ENCODE measurements at places on chromosomes 2 and 18. TPM values are rescaled to one million over a fixed set of nuclear protein-coding genes. Genes with fewer than 3 reads are reported as not detected.
A peak's percentile ranks its signal among the peaks of the same experiment; 100 is the strongest.

DNA sequence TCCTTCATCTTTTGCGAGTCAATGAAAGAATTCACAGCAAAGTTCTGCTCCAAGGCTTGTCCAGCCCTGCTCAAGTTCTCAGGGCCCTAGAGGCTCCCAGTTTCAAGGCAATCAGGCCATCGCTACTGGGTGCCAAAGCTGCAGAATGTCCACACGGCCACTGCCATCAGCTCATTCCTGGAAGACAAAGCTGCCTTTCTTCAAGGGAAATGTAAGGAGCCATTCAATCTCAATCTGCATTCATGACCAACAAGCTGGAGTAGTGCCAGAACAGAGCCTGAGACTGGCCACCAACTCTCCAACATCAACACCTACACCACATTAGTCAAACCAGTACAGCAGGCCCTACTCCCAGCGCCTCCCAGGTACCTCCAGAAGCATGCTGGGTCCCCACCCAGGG is 202.2 kb downstream of the TCF4 start:
- no peak for DNase-seq

DNA sequence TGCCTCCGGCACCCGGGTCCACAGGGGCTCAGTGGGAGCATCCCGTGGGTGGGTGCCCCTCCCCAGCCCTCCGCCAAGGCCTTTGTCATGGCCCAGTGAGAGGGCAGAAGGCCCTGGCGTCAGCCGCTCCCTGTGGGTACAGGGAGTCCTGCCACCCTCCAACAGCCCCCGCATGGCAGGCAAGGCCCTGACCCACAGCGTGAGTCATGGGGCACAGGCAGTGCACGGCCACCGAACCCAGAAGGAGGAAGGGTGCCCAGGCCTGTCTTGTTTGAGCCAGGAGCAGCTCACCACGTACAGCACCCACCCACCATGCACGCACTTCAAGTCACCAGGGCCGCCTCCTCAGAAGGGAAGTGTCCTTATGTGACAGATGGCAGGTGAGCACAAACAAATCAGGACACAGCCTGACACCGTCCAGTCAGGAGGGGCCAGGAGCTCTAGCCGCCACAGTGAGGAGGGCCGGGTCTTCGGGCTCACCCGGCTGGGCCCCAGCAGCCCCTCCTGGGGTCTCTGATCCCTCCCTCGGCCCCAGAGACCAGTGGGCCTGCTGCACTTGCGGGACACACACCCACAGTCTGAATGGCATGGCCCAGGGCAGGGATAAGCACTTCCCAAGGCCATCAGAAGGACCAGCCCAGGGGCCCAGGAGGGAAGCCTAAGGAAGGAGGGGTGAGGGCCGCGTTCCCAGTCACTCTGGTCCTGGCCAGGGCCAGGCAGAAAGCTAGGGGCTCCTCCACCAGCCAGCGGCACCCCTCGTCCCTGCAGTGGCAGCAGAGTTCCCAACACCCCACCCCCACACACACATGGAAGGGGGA is 25.8 kb downstream of the BIN1 start:
- DNase-seq: peak; percentile 58

GRCh38 chr2:41241325-41242000 is 789.6 kb upstream of the SLC8A1 start:
- DNase-seq: no peak

DNA sequence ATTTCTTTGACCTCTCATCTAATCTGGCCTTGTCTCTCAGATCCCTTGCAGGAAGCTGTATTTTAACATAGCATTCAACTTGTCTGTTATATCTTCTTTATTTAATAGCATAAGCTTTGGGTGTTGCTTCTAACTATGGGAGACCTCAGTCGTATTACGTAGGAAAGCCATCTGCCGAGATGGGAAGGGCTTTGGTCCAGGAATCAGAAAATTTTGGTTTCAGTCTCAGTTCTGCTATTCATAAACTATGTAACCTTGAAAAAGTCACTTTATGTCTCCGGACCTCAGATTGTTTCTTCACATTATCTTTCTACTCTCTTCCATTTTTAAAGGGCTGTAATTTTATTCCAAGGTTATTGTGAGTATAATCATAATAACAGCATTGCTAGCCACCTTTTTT is 297.7 kb downstream of the SATB2 start:
- DNase-seq: no peak

Gene PDCL3
- 45.3 TPM for total RNA-seq

GRCh38 chr18:79774111-79774510 is 23.6 kb upstream of the KCNG2 start:
- no peak for DNase-seq

Gene POTEI
- total RNA-seq: 0.40 TPM

Gene KYNU
- 11.7 TPM for total RNA-seq

Gene STEAP3
- total RNA-seq: 13.1 TPM

Gene SCG2
- 3.0 TPM for total RNA-seq

DNA sequence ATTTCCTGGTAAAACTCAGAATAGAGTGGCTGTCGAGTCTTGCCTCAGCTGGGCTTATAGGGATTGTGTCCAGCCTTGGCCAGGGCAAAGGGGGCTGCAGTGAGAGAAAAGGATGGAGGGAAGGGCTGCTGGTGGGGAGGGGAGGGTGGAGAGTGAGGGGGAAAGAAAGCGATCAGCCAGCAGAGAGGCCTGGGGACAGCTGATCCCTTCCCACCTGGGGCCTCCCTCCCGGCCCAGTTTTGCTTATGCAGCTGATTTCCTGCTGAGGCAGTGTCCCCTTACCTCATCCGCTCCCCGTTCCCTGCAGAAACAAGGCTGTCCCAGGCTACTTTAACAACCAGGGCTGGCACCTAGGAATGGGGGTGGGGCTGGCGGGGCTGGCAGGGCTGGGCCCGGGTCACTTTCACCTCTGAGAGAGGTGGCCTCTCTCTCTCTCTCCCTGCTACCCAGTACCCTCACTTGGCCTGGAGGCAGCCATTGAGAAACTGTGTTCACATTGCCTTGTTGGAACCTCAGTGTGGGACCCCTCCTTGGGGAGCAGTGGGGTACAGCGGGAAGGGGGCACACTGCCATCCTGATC is 12.2 kb upstream of the GMPPA start:
- DNase-seq: no peak
